Activated CD8-positive, alpha-beta T cell treated with anti-CD3 and anti-CD28 coated beads for 36 hours (primary cell): ENCODE measurements at places on chromosomes 12 and 14. TPM values are rescaled to one million over a fixed set of nuclear protein-coding genes. Genes with fewer than 3 reads are reported as not detected.

LRRC74A gene
- total RNA-seq, result not detected

GRCh38 chr12:32455607-32456071, 56.3 kb downstream of the FGD4 start:
- DNase-seq, result peak; percentile 22

DNA sequence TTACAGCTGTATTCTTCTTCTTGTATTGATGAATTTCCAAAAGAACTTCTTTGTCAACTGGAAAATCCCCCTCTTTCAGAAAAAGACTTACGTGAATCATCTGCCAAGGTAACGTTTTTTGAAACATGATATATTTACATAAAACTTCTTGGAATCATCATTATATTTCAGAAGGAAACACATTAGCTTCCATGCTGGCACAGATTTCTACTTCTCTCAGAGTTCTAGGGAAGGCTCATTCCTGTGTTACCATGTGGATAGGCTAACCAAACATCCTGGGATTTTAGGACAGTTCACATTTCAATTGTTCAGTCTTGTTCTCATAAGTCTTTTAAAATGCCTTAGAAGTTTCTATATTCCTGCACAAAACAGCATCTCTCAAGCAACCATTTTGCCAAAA, 120.3 kb upstream of the NEDD1 start:
- no peak for DNase-seq

- DNase-seq, result no peak
These were observed 25.4 kb upstream of the PELI2 start for GRCh38 chr14:56092763-56093162.

GRCh38 chr14:54722791-54723432, 156.0 kb downstream of the SAMD4A start:
- DNase-seq, result peak; percentile 26

GRCh38 chr14:88933191-88933590, 108.7 kb downstream of the TTC8 start:
- DNase-seq, result no peak
